ENCODE measurements at places on chromosomes 12 and 14. TPM values are rescaled to one million over a fixed set of nuclear protein-coding genes. Genes with fewer than 3 reads are reported as not detected.

- no peak for DNase-seq
Observed at GRCh38 chr12:21528953-21529352, 2.9 kb downstream of the SPX start.

The PTPRO gene
- 21.4 TPM for total RNA-seq

The STYK1 gene
- total RNA-seq: 0.53 TPM

The KRT77 gene
- not detected for total RNA-seq

DNA sequence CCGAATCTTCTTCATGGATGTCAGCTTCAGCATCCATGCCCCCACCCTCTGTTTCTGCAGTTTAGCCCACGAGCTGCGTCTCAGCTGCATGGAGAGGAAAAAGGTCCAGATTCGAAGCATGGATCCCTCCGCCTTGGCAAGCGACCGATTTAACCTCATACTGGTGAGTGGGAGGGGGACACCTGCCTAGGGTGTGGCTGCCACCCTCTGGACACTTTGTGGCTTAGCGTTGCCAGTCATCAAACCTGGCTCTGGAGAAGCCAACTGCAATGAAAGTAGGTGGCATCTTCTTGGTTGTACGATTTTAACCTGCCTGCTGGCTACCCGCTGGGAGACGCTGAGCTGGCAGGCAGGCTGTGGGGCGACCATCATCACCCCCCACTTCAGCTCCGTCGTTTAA lies 16.7 kb downstream of the DCAF4 start:
- DNase-seq: no peak

DNA sequence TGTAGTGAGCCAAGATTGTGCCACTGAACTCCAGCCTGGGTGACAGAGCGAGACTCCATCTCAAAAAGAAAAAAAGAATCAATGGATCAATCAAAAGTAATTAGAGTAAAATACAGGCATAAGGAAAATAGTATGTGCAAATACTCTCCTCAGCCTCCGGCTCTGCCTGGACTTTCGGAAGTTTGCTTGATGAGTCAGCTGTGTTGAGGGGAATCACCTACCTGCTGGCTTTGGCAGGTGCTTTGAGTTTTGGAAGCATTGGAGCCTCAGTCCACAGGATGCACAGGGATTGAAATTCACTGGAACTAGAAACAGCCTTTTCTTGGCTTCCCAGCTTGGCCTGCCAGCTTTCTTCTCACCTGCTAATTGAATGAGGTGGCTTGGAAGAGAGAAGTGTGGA lies 268.2 kb downstream of the PCNX1 start:
- no peak for DNase-seq

- no peak for DNase-seq
Observed at GRCh38 chr14:32017587-32017986, 59.5 kb upstream of the ARHGAP5 start.

GRCh38 chr14:55583942-55584468 lies 4.0 kb downstream of the KTN1 start:
- DNase-seq: no peak

DNA sequence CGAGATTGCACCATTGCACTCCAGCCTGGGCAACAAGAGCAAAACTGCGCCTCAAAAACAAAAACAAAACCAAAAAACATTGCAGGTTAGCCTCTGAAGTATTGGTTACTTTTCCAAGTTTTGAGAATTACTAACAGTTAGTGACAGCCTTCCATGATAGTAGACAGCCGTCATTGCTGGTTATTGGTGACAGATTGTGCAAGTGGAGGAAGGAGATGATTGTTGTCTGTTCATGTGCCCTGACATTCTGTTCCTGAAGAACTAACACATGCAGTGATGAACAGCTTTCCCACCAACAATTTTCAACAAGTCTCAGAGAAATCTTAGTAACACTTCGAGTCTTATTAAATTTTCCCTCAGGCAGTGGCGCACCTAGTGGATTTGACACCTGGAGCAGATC lies 89.3 kb upstream of the NAP1L1 start:
- DNase-seq: no peak

GRCh38 chr12:88982694-88983093 lies 369.6 kb downstream of the DUSP6 start:
- DNase-seq: no peak

The NEUROD4 gene
- total RNA-seq: not detected

DNA sequence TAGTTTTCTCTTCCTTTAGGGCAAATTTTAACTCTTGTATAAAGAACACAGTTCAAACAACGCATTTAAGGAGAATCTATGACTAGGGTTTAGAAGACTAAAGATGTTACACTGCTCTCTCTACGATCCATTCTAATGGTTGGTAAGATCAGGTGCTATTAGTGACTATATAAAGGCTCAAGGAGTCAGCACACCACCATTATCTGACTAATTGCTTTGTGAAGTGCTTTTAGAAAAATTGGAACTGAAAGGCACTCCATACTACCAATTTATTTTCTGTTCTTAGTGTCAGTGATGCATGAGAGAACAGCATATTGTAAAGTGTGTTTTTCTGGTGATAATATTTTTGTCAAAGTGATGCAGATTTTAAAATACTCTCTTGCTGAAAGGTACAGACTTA lies 136.8 kb downstream of the SYT1 start:
- no peak for DNase-seq

The HOXC13 gene
- total RNA-seq: not detected

The SLC17A8 gene
- total RNA-seq: not detected

- peak; percentile 70 for DNase-seq
Observed at GRCh38 chr14:94548999-94549985, 11.9 kb upstream of the SERPINA4 start.

The ANKRD33 gene
- not detected for total RNA-seq

DNA sequence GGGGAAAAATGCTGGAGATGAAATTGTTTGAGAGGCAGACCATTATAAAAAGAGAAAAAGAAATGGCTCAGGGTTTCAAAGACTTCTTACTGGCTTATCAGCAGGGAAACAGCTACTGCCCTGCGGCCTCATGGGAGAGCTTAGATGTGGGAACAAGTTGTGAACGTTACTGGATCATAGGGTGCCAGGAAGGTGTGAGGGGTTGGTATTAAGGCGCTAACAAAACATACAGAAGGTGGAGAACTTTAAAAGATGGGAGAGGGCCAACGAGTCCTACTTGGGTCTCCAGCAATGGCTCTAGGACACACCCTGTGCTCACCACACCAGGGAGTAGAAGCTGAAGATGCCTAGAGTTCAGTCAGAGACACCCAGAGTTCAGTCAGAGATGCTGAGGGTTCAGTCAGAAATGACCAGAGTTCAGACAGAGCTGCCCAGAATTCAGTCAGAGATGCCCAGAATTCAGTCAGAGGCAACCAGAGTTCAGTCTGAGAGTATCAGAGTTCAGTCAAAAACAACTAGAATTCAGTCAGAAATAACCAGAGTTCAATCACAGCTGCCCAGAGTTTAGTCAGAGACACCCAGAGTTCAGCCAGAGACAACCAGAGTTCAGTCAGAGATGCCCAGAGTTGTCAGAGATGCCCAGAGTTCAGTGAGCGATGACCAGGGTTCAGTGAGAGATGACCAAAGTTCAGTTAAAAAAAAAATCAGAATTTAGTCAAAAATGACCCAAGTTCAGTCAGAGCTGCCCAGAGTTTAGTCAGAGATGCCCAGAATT lies 1103.6 kb downstream of the BCL11B start:
- DNase-seq: no peak

- no peak for DNase-seq
Observed at GRCh38 chr12:19093218-19093617, 36.3 kb upstream of the PLEKHA5 start.

DNA sequence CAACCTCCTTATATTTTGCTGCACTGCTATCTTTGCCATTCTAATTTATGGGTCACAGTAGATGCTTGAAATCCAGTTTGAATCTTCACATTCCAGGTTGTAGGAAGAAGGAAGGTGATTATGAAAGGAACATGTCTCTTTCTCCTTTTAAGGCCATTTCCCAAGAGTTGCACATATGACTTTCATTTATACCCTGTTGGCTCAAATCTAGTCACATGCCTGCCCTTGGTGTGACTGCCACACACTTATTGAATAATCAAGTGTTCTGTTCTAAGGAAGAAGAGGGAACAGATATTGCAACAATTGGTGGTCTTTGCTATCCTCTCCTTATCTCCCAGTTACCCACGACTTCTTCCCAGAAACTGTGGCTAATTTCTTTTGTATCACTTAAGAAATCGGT lies 404.3 kb downstream of the TMEM117 start:
- no peak for DNase-seq

DNA sequence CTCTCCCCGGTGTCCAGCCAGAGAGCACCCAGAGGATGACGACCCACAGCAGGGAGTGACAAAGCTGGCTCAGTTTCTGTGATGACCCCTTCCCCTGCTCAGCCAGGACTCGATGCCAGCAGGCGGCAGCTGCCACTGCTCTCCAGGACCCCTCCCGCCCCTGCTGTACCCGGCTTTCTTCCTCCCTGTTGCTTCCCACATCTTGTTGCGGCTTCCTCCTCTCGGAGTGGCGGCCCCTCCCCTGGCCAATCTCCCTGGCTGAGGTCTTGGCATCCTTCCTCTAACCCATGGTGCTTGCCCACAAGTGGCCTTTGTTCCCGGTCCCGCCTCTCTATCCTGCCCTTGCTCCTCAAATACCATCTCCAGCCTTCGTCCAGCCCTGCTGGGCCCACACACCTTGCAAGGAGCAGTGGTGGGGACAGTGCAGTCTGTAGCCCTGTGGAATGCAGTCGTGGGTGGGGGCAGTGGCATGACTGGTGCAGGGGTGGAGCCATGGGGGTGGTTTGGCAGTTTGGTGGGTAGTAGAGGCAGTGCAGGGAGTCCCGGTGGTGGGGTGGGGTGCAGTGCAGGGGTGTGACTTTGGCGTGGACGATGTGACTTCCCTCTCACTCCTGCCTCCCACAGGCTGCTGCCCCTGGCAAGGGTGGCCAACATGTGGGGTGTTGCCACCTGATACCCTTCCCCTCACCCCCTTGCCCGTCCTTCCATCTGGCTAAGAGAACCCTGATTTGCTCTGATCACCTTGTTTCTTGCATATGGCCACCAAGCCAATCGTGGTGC lies 16.3 kb upstream of the BEGAIN start:
- no peak for DNase-seq

- DNase-seq: no peak
Observed at GRCh38 chr12:126535971-126536370, 1470.7 kb downstream of the AACS start.

- DNase-seq: no peak
Observed at GRCh38 chr12:127174881-127175280, 1092.1 kb upstream of the TMEM132C start.

- no peak for DNase-seq
Observed at GRCh38 chr14:32650665-32651064, 288.0 kb upstream of the NPAS3 start.

- DNase-seq: no peak
Observed at GRCh38 chr12:91381309-91381804, 198.7 kb upstream of the DCN start.

DNA sequence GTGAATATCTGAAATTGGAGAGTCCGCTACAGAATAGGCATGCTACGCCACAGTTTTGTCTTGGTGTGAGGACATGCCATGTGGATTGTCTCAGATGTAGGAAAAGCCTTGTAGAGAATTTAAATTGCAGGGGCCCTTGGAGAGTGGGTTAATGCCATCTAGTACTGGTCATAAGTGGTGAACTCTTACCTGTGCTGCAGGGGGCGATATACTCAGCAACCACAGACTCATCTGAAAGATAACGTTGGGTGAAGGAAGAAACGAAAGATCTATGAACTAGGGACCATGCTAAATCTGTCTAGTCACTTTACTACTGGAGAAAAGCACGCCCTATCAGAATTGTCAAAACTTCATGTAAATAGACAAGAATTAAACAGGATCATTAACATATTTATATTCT lies 33.7 kb upstream of the A2M start:
- no peak for DNase-seq

DNA sequence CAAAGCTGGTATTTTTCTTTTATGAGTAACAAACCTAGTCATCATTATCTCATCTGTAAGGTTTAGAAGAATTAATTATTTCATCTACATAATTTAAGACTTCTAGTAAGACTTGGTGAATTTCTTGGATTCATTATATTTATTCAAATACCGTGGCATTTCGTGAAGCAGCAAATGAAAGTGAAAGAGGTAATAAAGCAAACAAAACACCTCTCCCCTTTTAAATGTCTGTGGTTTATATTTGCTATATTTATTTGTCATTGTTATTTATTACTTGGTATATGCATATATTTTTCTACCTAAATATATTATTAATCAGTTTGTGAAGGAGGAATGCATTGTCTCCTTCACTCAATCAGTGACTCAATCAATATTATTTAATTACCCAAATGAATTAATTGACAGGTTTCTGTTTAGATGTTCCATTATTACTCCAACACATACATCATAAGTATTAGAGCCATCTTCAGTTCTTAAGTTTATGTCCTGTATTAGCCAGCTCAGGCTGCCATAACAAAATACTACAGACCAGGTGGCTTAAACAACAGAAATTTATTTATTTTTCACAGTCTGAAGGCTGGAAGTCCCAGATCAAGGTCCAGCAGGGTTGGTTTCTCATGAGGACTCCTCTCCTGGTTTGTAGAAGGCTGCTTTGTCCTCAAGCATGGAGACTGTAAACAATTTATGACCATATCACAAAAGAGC lies 6.6 kb downstream of the CFAP54 start:
- no peak for DNase-seq

DNA sequence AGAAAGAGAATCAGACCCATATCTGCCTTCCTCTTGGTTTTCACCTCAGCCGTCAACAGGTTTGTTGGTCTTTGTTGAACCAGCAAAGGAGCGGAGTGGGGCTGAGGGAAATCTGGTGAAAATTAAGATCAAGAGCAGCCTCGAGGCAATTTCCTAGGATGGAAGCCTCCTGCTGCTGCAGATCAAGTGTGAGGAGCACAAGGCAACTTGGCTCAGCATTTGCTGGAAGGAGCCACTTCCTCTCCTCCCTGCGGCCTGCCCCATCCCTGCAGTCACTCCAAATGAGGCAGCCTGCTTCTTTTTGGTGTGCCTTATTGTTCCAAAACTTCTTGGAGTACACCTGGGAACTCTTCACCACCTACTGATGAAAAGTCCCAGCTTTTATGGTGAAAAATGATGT lies 4.9 kb downstream of the TC2N start:
- DNase-seq: no peak

DNA sequence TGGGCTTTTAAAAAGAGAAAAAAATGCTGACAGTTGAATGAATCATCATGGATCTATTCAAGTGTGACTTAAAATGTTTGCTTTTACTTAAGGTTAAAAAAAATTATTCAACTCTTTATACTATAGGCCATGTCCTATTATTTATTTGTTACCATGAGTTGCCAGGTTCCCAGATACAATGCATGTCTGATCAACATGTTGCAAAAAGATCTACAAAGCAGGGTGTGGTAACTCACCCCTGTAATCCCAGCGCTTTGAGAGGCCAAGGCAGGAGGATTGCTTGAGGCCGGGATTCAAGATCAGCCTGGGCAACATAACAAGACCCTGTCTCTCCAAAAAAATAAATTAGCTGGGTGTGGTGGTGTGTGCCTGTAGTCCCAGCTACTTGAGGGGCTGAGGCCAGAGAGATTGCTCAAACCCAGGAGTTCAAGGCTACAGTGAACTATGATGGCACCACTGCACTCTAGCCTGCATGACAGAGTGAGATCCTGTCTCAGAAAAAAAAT lies 460.8 kb downstream of the BCAT1 start:
- no peak for DNase-seq

The DNAH10 gene
- total RNA-seq: 10.1 TPM

The TTC9 gene
- 5.5 TPM for total RNA-seq
